ENCODE measurements at places on chromosomes 2 and 18. TPM values are rescaled to one million over a fixed set of nuclear protein-coding genes. Genes with fewer than 3 reads are reported as not detected.

- no peak for DNase-seq
These were observed 96.1 kb upstream of the ODC1 start for GRCh38 chr2:10544252-10544651.

DNA sequence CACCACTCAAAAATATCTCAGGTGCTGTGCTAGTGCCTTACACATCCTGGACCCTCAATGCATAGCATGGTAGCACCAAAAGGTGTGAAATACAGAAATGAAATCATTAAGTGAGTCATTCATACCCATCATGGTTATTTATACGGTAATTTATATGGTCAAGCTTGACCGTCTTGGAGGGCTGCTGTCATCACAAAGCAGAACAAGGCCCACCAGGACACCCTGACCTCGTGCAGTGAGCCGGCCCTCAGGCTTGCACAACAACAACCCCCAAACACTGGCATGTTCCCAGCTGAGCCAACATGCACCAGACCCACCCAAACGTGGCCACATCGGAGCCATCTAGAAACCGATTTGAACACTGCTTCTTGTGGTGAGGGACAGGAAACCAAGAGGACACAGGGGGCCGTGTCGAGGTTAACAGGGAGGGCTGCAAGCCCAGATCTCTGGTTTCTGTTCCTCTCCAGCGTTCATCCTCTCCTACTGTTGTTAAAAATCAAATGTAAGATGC, 378.5 kb upstream of the ID2 start:
- no peak for DNase-seq

- no peak for DNase-seq
These were observed 176.0 kb downstream of the SMAD2 start for GRCh38 chr18:47754311-47755101.

- no peak for DNase-seq
These were observed 21.7 kb downstream of the BCL11A start for GRCh38 chr2:60531701-60532133.

GRCh38 chr2:21427606-21428005, 303.8 kb downstream of the TDRD15 start:
- no peak for DNase-seq

GRCh38 chr2:109380502-109381326, 233.1 kb downstream of the SEPTIN10 start:
- no peak for DNase-seq

- DNase-seq: no peak
These were observed 170.6 kb upstream of the MEIS1 start for GRCh38 chr2:66264354-66264753.

DNA sequence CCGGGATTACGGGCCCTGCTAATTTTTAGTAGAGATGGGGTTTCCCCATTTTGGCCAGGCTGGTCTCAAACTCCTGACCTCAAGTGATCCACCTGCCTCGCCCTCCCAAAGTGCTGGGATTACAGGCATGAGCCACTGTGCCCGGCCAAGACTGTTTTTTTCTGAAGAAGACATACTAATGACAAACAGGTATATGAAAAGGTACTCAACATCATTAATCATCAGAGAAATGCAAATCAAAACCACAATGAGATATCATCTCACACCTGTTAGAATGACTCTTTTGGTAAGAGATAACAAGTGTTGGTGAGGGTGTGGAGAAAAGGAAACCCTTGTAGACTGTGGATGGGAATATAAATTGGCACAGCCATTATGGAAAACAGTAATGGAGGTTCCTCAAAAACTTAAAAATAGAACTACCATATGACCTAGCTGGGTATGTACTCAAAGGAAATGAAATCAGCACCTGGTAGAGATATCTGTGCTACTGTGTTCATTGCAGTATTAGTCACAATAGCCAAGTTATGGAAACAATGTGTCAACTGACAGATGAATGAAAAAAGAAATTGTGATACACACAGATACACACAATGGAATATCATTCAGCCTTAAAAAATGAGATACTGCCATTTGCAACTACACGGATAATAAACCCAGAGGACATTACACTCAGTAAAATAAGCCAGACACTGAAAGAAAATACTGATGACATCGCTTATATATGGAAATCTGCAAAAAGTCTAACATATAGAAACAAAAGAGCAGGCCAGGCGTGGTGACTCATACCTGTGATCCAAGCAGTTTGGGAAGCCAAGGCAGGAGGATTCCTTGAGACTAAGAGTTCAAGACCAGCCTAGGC, 20.8 kb downstream of the SOS1 start:
- DNase-seq: no peak

DNA sequence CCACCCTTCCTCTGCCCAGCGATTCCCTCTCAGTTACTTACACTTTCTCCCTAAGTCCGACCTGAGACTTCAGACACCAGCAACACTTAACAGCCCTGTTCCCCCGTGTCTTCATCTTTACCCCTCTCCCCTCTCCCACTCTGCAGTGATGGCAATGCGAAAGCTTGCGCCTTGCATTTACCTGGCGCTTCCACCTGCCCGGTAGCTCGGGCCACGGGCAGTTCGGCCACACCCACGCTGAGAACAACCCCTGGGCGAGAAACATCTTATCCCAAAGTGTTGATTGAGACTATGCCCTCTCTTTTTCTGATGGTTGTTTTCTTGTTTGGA, 558 bp downstream of the DNAJC10 start:
- DNase-seq: no peak

TCF7L1 gene
- polyA plus RNA-seq: 64.7 TPM

DOK6 gene
- polyA plus RNA-seq: 14.5 TPM

RAB12 gene
- 41.6 TPM for polyA plus RNA-seq

All from right lung (tissue), 10 donors.